ENCODE measurements at places on chromosomes 1 and 21.

- no peak for DNase-seq
Measured at GRCh38 chr1:184810735-184811343, 56.2 kb upstream of the EDEM3 start.

- no peak for DNase-seq
Measured at GRCh38 chr1:164688791-164689190, 129.8 kb downstream of the PBX1 start.

DNA sequence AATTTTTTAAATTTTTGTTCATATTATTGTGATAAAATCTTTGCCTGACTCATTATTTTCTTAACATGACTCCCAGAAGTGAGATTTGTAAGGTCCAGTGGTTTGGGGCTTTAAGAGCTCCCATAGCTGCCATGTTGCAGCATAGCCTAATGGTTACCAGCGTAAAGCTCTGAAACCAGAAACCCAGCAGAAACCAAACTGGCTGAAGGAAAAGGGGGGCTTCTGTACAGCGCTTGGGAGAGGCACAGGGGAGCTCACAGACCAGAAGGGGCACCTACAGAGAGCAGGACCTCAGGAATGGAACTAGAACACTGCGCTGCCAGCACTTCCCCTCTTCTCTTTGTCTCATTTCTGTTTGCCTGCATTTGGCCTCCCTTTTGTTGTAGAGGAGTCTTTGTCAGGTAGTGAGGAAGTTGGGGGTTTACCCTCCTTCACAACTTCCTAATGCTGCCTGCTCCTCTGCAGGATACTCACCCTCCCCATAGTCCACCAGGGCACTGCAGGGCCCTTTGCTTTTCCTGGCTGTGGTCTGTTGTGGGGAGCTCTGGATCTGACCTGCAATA is 2.6 kb upstream of the PYCR2 start:
- no peak for DNase-seq

DNA sequence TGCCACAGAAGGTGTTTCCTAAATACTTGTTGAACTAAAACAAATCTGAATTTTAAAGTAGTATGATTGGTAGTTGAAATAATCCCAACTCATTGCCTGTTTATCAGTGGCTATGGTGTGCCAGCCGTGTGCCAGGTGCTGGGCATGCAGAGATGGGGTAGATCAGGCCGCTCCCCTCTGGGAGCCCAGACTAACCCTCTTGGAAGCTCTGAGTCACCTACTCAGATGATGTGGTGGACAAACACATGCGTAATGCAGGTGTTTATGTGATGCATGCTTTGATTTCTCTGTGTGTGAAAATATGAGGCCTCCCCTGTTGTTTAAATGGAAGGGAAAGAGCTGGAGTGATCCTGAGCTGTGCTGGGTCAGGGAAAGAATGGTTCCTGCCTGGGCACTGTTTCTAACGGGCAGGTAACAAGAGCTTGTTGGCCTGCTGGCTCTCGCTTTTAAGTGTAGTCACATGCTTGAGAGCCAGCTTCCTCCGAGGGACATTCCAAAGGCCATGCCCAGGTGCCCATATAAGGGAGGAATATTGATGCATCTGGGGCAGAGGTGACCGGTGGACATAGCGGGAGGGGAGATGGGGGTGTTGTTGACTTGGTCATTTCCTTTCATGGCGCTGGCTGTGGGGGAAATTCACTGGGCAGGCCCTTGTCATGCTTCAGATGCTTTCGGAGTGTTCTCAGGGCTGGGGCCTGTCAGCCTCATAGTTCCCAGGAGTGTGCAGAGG is 10.2 kb downstream of the MFN2 start:
- DNase-seq: no peak

DNA sequence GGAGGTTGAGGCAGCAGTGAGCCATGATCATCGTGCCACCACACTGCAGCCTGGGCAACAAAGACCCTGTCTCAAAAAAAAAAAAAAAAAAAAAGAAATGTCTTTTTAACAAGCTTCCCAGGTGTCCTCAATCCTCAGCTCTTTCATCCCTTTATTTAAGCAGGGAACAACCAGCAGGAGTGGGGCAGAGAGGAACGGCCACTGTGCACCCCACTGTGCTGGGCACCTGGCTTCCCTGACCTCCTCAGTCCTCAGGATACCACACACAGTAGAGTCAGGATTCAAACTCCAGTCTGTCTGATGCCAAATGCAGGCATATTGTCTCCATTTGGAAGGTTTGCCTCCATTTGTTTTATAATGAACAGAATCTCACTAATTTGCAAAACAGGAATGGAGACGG is 19.8 kb upstream of the PTAFR start:
- DNase-seq: no peak

DNA sequence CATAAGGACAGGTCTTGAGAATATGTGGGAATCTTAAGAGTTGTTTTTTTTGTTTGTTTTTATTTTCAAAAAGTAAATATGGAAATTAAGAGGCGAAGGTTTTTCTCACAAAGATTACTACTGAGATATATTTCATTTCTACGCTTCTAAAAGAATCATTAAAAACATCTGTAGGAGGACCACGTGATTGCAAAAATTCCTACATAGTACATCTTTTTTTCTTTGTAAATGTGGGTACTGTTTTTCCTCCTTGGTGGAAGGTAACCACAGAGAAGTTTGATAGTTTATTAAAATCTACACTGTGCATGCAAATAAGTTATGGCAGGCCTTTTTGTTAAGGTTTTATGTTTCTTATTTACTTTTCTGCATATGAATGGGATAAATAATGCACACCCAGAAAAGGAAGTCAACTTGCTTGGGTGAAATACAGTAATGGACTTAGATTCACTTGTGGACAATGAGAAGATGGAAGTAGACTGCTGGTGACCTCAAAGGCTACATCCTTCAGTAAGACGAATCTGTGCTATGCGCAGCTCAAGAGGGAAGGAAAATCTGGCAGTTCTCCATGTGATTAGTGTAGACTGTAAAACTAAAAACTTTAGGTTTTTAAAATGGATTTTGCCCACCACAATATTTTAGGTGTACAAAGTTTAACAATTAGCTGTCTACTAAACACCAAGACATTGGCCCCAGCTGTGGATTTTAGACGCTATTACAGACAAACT is 2.0 kb downstream of the AK5 start:
- DNase-seq: no peak

- no peak for DNase-seq
Measured at GRCh38 chr1:221637641-221638041, 104.2 kb downstream of the DUSP10 start.

DNA sequence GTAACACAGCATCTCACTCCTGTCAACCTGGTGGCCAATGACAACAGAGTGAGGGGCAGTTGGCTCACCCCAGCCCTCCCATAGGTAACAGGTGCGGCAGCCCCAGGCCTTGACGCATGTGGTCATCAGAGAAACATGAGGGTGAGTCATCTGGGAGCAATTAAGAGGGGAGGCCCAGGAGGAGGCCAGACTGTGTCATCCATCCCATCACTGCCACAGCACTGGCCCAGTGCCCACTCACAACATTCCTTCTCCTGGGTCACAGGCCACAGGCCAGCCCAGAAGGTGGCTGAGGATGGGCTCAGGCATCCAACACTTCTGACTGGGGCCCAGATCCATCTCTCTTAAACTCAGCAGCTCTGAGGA is 17.1 kb downstream of the TEX35 start:
- DNase-seq: no peak

DNA sequence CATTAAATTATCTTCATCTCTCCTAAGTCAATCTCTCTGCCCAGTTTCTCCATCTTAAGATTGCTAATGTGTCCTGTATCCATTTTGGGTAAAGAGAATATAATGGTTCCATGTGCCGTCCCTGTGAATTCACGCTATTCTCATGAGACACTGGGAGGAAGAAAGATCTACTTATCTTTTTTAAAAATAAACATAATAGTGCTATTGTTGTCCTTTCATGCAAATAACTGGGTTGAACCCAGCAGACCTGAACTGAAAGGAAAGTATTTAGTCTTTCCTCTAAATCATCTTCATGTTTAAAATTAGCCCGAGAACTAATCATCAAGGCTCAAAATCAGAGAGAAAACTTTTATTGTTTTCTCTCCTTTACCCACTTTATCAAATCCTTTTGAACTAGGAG is 22.4 kb downstream of the SLAMF1 start:
- no peak for DNase-seq

- DNase-seq: no peak
Measured at GRCh38 chr1:30526652-30527345, 196.6 kb downstream of the MATN1 start.

- DNase-seq: no peak
Measured at GRCh38 chr1:163744301-163744887, 422.6 kb downstream of the NUF2 start.

DNA sequence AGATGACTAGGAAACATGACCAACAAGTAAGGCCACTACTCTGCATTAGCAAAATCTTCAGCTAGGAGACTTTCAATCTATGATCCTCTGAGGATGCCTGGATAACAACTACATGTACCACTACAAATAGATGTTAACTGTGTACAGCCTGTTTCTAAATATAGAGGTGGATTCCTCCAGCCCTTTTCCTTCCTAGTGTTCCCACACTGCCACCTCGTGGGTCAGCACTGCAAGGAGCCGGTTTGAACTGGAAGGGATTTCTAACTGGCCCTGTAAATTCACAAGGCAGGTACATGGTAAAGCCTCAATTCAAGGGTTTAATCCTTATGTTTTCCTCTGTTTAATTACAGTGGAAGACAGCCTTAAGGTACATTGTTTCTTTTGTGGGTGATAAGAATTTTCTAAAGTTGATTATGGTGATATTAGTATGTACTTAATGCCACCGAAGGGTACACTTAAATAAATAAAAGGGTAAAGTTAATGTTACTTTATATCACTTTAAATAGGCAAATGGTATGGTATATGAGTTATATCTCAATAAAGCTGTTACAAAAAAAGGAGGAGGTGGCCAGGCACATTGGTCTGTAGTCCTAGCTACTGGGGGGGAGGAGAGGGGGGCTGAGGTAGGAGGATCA is 14.4 kb downstream of the SMYD3 start:
- peak; percentile 11 for DNase-seq

- DNase-seq: no peak
Measured at GRCh38 chr1:164272156-164272555, 286.8 kb upstream of the PBX1 start.

- no peak for DNase-seq
Measured at GRCh38 chr1:246632281-246633168, 66.3 kb downstream of the CNST start.

DNA sequence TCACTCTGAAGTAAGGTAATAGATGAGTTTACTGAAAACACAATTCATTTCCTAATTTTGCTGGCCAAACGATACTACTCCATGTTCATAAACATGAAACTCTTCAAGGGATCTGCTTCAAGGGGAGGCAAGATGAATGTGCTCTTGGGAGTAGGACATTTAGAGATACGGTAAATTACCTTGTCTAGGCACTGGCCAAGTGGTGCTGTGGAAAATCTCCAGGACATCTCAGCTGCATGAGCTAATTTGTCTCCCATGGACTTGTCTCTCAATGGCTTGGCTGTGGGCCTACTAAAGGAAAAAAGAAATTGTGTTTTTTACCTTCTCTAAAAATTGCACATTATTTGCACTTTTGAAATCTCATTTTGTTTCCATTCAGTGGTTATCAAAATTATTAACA is 780.6 kb downstream of the LTN1 start:
- DNase-seq: no peak

DNA sequence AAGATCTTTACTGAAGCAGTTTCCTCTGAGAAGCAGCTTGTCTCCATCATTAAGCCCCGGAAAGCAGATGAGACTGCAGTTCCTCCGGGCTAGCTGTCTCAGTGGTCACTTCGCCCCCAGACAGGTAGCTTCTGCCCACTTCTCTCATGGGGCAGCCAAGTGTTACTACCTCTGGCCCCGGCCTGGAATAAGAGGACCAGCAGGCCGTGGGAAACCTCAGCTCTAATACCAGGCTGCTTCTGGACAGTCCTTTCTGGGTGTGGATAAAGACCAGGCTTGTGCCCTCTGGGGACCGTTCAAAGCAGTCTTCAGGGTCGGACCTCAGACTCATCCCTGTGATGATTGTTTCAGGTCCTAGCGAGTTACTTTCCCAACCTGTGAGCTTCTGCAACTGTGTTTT is 54.8 kb downstream of the RUNX3 start:
- DNase-seq: no peak

DNA sequence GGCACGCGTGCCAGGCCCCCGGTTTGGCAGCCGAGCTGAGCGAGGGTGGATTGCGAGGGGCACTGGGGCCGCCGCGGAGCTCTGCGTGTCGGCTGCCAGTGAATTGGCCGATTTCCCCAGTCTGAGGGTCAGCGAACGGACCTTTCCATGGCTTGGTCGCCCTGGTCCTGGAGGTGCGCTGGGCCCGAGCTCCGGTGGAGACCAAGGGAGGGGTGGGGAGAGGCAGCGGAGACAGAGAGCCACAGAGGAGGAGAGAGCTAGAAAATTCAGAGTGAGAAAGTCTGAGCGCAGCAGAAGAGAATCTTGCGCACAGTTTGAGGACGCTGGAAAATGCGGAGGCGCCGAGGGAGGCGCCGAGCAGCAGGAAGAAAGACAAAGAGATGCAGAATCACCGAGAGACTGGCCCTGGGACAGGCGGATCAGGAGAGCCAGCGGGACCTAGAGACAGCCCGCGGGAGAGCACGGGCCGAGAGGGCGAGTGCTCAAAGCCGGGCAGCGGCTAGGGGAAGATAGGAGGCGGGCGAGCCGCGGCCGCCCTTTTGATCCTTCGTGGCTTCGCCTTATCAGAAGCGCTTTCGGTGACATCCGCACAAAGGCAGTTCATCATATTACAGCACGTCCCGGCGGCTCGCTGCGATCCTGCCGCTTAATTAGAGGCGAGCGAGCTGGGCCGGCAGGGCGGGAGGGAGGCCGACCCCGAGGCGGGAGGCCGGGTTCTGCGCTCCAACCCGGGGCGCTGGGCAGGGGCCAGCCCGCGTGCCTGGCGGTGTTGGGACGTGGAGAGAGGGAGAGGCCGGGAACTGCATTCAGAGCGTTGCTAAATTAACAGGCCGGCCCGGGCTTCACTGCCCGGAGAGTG is 12.7 kb downstream of the PAX7 start:
- no peak for DNase-seq

GRCh38 chr1:153849487-153850185 is 73.1 kb downstream of the GATAD2B start:
- no peak for DNase-seq

DNA sequence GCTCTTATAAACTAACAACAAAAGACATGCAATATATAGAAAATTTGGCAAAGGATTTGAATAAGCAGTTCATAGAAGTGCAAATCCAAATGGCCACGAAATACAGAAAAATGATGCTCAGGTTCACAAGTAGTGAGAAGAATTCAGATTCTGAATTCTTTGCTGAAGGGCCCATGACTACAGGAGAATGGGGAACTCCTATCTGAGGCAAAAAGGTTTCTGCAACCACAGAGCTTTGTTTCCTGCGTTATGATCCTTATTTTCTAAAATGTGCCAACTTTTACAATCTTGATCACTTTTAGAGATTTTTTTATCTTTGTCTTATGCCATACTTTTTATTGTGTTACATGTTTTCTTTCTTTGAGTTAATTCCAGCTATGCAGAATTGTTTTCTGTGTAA is 91.3 kb downstream of the ITSN1 start:
- no peak for DNase-seq

GRCh38 chr1:8879922-8880676 is 1.6 kb upstream of the ENO1 start:
- peak; percentile 78 for DNase-seq

- DNase-seq: peak; percentile 38
Measured at GRCh38 chr1:53600561-53600960, 138.4 kb downstream of the GLIS1 start.

GRCh38 chr1:114956570-114956969 is 73.1 kb upstream of the TSHB start:
- DNase-seq: no peak

Data from CD4-positive, alpha-beta T cell treated with Interleukin-2 at 100 ng/mL for 4 hours (primary cell).